ENCODE measurements at places on chromosomes 6 and 20. TPM values are rescaled to one million over a fixed set of nuclear protein-coding genes. Genes with fewer than 3 reads are reported as not detected.

The BTN1A1 gene
- polyA plus RNA-seq: not detected

The FKBP1C gene
- not detected for polyA plus RNA-seq

The OR12D3 gene
- polyA plus RNA-seq: not detected

The CGA gene
- not detected for polyA plus RNA-seq

The GPLD1 gene
- 14.3 TPM for polyA plus RNA-seq

The TFAP2D gene
- not detected for polyA plus RNA-seq

The TMEM151B gene
- 82.1 TPM for polyA plus RNA-seq

The SRSF12 gene
- 42.1 TPM for polyA plus RNA-seq

The RBCK1 gene
- polyA plus RNA-seq: 38.4 TPM

The FYN gene
- polyA plus RNA-seq: 306 TPM

The INSM1 gene
- polyA plus RNA-seq: 9.4 TPM

The DPPA5 gene
- not detected for polyA plus RNA-seq

The TMEM170B gene
- 25.6 TPM for polyA plus RNA-seq

The MATN4 gene
- polyA plus RNA-seq: not detected

The ADAT2 gene
- 3.3 TPM for polyA plus RNA-seq

The CDK19 gene
- polyA plus RNA-seq: 39.0 TPM

The NFYA gene
- 17.1 TPM for polyA plus RNA-seq

The RIN2 gene
- 24.4 TPM for polyA plus RNA-seq

The TMC2 gene
- 0.66 TPM for polyA plus RNA-seq

The ACSS1 gene
- 0.14 TPM for polyA plus RNA-seq

The OR2H2 gene
- polyA plus RNA-seq: not detected

The KIF6 gene
- polyA plus RNA-seq: 2.1 TPM

The EFCAB8 gene
- not detected for polyA plus RNA-seq

The ZBTB12 gene
- polyA plus RNA-seq: 19.2 TPM

The RNF144B gene
- polyA plus RNA-seq: 0.15 TPM

The STK4 gene
- polyA plus RNA-seq: 14.0 TPM

The ASIP gene
- polyA plus RNA-seq: not detected

The PAQR8 gene
- 1.8 TPM for polyA plus RNA-seq

The RNF8 gene
- polyA plus RNA-seq: 54.0 TPM

The RAB23 gene
- polyA plus RNA-seq: 11.7 TPM

The TMEM200A gene
- polyA plus RNA-seq: 30.7 TPM

The RIMS4 gene
- 40.6 TPM for polyA plus RNA-seq

The IP6K3 gene
- polyA plus RNA-seq: not detected

The MYH7B gene
- polyA plus RNA-seq: 0.18 TPM

The RBBP8NL gene
- not detected for polyA plus RNA-seq

The RBM38 gene
- polyA plus RNA-seq: 19.0 TPM

The TXLNB gene
- not detected for polyA plus RNA-seq

The KCNQ2 gene
- 88.8 TPM for polyA plus RNA-seq

The EFHC1 gene
- polyA plus RNA-seq: 234 TPM

The FAM217A gene
- polyA plus RNA-seq: not detected

All from neural cell (in vitro differentiated cells).